ENCODE measurements at places on chromosomes 11 and 22.

- DNase-seq = no peak
Observed at GRCh38 chr11:74100735-74101134, 70.1 kb downstream of the C2CD3 start.

DNA sequence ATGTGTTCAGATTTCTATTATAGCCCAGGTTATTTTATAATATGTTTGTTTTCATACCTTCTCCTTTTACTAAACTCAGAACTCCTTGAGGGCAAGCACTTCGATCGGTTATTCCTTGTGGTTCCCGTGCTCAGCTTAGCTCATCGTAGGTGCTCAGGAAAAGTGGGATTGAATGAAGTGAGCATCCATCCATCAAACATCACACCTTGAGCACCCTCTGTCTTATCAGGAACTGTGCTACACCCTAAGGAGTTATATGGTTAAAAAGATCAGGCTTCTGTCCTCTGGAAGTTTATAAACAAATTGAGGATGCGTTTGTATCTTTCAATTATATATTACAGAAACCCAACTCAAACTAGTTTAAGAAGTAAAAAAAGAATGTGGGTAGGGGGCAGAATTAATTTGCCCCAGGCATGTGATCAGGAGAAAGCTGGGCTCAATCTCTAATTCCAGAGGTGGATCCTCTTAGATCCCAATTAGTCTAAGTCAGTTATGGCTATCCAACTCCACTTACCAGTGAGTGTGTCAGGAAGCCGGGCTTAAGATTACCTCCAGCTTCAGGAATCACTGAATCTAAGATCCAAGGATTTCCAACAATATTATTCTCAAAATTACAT is 59.9 kb upstream of the RRAS2 start:
- no peak for DNase-seq

- DNase-seq = peak; percentile 73
Observed at GRCh38 chr22:50276143-50276542, 6.0 kb upstream of the MAPK11 start.

GRCh38 chr22:49417833-49418232 is 409.8 kb downstream of the BRD1 start:
- no peak for DNase-seq

- DNase-seq = no peak
Observed at GRCh38 chr11:123616505-123617198, 37.8 kb downstream of the SCN3B start.

DNA sequence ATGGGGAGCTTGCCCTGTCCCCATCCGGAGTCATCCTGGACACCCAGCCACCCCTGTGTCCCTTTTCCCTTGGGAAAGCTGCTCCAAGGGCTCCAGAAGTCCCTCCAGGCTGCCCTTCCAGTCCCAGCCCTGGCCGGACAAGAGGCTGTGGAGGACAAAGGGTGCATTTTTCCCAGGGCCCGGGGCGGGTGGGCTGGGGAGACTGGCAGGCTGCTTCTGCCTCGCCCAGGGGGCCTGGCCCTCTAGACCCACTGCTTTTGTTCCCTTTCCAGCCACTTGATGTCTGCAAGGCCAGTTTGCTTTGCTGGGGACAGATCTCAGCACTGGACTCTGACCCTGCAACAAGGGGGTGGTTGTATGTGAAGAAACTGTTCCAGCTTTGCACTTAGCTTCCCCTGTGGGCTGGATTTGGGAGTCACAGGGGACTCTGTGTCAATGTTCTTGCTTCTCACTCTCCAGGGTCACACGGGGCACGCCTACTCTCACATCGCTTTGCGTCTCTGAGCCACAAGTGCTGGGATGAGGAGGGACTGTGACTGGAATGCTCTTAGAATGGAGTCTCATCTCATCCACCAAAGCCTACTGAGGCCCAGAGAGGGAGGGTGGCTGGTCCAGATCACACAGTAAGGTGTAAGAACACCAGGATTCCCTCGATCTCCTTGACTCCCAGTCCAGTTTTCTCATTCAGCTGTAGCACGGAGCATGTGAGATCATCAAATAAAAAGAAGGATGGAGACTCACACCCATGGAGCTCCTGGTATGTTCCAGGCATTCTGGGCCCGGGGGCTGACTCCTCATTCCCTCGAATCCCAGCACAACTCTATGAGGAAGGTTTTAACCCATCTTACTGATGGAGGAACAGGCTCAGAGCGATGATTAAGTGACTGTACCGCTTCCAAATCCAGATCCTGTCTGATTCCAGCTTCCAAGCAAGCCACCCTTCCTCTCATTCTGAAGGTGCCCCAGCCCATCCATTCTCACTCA is 59.9 kb downstream of the FBXO7 start:
- no peak for DNase-seq

DNA sequence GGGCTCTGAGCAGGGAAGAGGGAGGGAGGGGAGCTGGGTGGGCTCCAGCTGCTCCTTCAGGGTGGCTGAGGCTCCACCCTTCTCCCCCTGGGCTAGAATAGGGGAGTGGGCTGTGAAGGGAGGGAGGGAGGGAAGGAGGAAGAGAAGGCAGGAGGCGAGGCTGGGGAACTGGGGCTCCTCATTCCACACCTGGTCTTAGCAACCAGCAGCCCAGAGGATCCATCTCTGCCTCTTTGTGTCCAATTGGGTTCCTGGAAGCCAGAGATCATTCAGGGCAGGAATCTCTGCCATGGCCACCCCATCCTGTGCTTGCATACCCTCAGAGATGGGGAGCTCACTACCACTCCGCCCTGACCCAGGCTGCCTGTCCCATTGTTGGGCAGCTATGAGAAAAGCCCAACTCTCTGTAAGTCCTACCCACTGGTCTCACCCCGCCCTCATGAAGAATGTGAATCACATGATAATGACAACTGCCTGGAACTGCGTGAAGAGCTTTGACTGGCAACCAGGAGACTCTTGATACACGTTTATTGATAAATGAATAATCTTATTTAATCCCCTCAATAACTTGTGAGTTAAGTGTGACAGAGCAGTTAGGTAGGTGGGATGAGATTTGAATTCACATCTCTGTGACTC is 7.9 kb downstream of the NCF4 start:
- DNase-seq = no peak

GRCh38 chr11:84140386-84141169 is 854.4 kb upstream of the CCDC90B start:
- no peak for DNase-seq

DNA sequence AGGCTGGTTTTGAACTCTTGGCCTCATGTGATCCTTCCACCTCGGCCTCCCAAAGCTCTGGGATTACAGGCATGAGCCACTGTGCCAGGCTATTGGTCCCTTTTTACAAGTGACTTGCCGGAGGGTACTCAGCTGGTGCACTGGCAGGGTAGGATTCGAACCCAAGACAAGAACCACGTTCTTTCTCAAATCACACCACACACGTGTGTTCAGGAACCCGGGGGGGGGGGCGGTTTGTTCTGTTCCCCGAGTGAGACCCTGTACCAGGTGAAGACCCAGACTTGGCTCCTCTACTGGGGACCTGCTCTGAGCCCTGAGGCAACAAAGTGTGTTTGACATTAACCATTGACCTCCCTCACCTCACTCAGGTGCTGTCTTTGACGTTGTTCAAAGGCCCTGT is 3.8 kb upstream of the YWHAH start:
- DNase-seq = no peak

- no peak for DNase-seq
Observed at GRCh38 chr11:62423012-62423411, 4.2 kb downstream of the SCGB1A1 start.

DNA sequence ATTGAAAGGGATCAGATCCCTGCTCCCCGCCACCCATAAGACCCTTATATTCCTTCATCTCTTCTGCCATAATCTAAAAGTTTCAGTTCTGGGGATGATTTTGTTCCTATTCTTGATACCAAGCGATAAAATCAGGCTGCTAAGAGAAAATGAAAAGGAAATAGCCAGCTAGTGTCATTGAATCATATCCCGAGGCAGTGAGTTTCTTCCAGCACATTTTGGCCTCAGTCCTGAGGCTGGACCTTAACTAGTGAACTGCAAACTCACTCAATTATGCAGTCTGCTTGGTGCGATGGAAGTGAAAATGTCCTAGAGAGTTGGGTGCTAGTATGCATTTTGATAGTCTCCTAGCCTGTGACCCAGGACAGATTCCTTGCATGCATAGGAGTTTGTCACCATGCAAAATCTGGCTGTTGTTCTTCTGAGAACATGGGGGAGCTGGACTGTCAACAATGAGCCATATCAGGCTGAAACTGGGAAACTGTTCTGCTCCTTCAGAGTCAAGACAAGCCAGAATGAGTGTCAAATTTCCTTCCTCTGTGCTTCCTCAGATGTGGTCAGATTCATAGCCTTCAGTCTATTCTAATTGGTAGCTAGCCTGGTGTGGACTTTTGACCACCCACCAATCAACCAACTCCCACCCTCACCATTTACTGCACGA is 102.9 kb downstream of the CCDC81 start:
- no peak for DNase-seq

GRCh38 chr22:27820896-27821866 is 19.6 kb upstream of the MN1 start:
- no peak for DNase-seq

DNA sequence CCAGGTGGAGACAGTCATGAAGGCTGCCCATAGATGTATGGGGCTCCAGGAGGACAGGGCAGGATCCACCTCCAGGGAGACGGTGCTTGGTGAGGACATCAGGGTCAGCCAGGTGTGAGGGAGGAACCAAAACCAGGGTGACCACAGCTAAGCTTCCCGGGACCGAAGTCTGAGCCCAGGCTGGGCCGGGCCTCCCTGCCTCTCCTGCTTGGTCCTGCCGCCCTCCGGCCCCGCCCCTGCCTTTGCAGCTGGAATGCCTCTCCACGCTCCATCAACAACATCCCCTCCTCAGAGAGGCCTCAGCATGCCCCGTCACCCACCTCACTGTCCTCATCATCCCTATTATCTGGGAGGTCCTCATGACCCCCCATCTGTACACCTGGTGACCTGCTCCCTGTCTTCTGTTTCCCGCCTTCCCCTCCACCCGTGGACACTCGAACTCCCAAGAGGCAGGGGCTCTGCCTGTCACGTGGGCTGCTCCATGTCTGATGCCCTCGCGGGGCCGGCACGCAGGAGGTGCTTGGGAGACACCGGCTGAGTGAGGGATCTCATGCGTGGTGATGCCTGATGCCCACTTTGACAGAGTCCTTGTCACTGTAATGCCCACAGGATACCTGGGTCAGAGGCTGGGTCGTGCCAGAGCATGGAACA is 59.4 kb downstream of the RTL6 start:
- DNase-seq = no peak

- DNase-seq = no peak
Observed at GRCh38 chr11:134041791-134042696, 26.8 kb upstream of the JAM3 start.

GRCh38 chr11:102925988-102926387 is 29.5 kb downstream of the MMP13 start:
- DNase-seq = no peak

DNA sequence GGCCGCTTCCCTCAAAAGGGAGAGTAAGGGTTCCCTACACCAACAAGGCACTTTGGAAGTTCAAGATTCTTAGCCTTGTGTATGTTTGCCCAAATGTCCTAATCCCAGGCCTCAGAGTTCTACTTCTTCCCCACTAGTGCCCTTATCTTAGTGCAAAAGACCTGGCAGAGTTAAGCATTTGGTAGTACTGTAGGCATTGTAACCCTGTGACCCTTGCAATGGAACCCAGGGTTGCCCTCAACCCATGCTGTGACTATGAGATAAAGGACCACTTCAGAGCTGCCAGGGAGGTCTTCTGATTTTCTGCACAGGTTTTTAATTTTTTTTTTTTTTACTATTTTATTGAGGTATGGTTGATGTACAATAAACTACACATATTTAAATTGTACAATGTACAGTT is 65.1 kb downstream of the C11orf65 start:
- DNase-seq = no peak

DNA sequence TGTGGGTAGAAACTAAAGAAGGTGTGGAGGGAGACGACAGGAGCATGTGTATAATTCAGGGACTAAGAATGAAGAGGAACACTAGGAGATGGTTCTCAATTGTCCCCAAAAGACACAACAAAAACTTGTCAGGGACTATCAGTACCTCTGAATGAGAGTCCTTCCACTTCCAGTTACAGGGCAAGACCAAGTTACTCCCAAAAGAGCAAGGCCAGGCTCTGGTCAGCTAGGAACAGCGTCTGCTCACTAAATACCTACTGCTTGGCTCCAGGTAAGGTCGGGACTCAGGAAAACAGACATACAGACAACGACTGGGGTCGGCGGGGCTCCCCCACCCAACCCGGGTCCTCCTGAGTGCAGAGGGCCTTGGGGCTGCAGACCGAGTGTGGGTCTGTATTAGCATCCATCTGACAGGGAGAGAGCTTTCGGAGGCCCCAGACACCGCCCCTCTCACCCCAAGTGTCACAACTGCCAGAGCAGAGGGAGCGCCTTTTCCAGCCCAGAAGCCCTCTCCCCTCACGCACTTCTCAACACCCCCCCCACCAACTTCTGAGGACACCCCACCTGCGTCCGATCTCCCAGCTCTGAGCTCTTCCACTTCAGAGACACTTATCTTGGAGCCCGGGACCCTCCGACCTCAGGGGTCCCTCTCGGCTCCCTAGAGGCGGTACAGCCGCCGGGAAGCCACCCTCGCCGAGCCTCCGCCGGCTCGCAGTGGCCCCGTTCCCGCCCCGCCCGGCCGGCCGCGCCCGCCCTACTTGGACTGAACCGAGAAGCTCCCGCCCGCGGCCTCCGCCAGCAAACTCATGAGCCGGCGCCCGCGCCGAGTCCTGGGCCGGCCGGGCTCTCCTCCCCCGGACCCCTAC is 522 bp downstream of the RHOG start:
- peak; percentile 41 for DNase-seq

GRCh38 chr11:33182246-33182878 is 21.1 kb upstream of the CSTF3 start:
- DNase-seq = no peak

DNA sequence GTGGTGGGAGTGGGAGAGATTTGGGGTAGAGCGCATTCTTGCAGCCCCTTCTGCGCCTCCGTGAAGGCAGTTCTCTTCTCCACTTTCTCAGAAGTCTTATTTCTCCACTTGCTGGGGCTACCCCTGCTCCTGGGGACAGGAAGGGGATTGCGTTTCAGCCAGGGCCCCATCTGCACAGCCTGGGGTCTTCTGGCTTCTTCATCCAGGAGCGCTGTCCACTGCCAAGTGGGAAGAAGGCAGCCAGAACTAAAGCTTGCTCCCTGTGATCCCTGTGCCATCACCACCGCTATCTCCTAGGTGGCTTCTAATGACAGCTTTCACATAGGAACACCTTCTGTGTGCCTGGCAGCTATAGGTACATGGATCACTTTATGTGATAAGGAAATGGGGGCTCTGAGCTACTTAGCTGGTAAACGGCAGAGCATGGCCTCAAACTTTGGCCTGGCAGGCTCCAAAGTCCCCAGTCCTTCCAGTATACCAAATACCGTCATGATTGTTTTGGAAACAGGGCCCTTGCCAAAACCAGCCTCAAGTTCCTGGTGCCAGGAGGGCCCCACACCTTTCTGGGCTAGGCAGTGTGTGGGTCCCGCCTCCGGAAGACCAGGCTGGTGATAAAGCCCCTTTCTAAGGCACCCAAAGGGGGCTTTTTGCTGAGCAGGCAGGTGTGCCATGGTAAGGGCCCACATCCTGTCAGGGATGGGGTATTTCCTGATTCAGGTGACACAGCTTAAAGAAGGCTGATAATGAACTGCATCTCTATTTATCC is 60.4 kb upstream of the PAX6 start:
- DNase-seq = no peak

GRCh38 chr11:17873586-17873985 is 139.0 kb downstream of the KCNC1 start:
- no peak for DNase-seq

Measured in activated CD4-positive, alpha-beta memory T cell treated with anti-CD3 and anti-CD28 coated beads, Interleukin-2, amount 10 ng/mL, durations not matched to agents 7 days and 5 days (primary cell).